ENCODE measurements at places on chromosomes 4 and X. TPM values are rescaled to one million over a fixed set of nuclear protein-coding genes. Genes with fewer than 3 reads are reported as not detected.

DNA sequence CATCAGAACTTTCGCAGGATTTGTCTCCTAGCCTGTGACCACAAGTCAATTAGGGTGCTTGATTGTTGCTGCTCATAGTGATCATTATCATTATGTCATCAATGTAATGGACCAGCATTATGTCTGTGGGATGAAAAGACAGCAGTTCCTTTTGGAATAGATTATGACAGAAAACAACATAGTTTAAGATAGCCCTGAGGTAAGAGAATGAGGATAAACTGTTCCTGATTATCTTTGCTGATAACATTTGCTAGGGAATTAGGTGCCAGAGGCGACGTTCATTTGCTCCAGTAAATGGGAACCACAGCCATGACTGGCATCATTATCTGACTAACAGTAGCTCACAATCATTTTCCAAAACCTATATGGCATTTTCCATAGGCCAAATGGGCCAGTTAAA lies 12.7 kb upstream of the THOC2 start:
- H3K36me3 ChIP-seq = no peaks in the 10 kb centered on the region
- H3K27me3 ChIP-seq = no peaks in the 10 kb centered on the region
- no peak for DNase-seq
- no peak overlapping the region for H3K27ac ChIP-seq
- H3K4me1 ChIP-seq = no peaks in the 10 kb centered on the region

- peaks cover 16% of the 10 kb centered on the region for H3K4me1 ChIP-seq
- no peak for DNase-seq
- no peaks in the 10 kb centered on the region for H3K27me3 ChIP-seq
- H3K4me3 ChIP-seq = no peak overlapping the region
Observed at GRCh38 chrX:120299928-120300327, 11.3 kb downstream of the TMEM255A start.

- no peaks in the 10 kb centered on the region for H3K36me3 ChIP-seq
- H3K27ac ChIP-seq = no peak overlapping the region
- DNase-seq = no peak
- no peaks in the 10 kb centered on the region for H3K27me3 ChIP-seq
Observed at GRCh38 chr4:5640096-5640495, 68.3 kb downstream of the EVC2 start.

GRCh38 chr4:93480452-93480851 lies 348.1 kb upstream of the ATOH1 start:
- H3K27me3 ChIP-seq = no peaks in the 10 kb centered on the region
- DNase-seq = no peak

GRCh38 chr4:140090215-140090731 lies 63.7 kb downstream of the MAML3 start:
- peaks cover 41% of the 10 kb centered on the region for H3K4me1 ChIP-seq
- H3K27me3 ChIP-seq = peaks cover 4% of the 10 kb centered on the region
- DNase-seq = no peak
- H3K36me3 ChIP-seq = no peaks in the 10 kb centered on the region
- no peak overlapping the region for H3K4me3 ChIP-seq

DNA sequence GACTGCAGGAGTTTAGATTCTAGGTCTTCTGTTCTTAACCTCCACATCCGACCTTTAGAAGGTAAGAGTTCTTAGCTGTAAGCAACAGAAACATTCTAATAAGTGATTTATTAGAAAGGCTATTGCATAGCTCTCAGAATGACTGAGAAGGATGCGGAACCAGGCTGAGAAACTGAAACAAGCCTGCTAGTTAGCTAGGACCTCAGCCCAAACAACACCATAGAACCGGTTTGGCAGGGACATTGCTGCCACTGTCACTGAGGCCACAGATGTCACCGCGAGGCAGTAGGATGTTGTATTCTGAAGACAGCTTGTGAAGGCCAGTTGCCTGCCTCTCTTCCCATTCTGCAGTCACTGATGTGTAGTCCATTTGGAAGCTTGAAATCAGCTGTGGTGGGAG lies 160.0 kb upstream of the ARX start:
- H3K4me3 ChIP-seq = no peak overlapping the region
- peaks cover 5% of the 10 kb centered on the region for H3K27me3 ChIP-seq
- no peaks in the 10 kb centered on the region for H3K36me3 ChIP-seq
- H3K27ac ChIP-seq = no peak overlapping the region
- no peak for DNase-seq

GRCh38 chr4:104447294-104447693 lies 47.4 kb downstream of the CXXC4 start:
- no peaks in the 10 kb centered on the region for H3K27me3 ChIP-seq
- H3K4me1 ChIP-seq = no peaks in the 10 kb centered on the region
- no peaks in the 10 kb centered on the region for H3K36me3 ChIP-seq
- no peak overlapping the region for H3K27ac ChIP-seq

- H3K27me3 ChIP-seq = peaks cover 37% of the 10 kb centered on the region
- H3K4me3 ChIP-seq = no peak overlapping the region
- H3K36me3 ChIP-seq = no peaks in the 10 kb centered on the region
- no peak overlapping the region for H3K27ac ChIP-seq
Observed at GRCh38 chrX:71910986-71911730, 513 bp downstream of the NHSL2 start.

DNA sequence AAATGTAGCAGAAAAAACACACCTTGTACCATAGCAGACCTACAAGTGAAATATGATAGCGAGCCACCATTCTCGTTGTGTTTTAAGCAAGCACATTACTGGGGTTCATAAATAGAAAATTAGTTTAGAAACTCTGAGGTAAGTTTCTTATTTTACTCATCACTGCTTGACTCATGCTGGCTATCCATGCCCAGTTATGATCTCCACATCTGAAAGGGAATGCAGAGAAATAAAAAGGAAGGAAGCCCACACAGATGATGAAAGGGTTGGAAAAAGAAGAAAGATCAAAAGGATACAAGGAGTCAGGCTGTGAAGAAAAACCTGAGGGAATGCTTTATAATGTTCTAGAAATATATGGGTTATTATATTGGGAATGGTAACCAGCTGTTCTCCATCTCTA lies 54.5 kb downstream of the CAMK2D start:
- H3K27me3 ChIP-seq = no peaks in the 10 kb centered on the region
- peaks cover 28% of the 10 kb centered on the region for H3K36me3 ChIP-seq
- H3K4me1 ChIP-seq = peaks cover 38% of the 10 kb centered on the region
- DNase-seq = no peak

GRCh38 chr4:150236626-150237025 lies 158.4 kb downstream of the DCLK2 start:
- H3K4me3 ChIP-seq = no peak overlapping the region
- no peaks in the 10 kb centered on the region for H3K36me3 ChIP-seq
- no peaks in the 10 kb centered on the region for H3K4me1 ChIP-seq
- DNase-seq = no peak

DNA sequence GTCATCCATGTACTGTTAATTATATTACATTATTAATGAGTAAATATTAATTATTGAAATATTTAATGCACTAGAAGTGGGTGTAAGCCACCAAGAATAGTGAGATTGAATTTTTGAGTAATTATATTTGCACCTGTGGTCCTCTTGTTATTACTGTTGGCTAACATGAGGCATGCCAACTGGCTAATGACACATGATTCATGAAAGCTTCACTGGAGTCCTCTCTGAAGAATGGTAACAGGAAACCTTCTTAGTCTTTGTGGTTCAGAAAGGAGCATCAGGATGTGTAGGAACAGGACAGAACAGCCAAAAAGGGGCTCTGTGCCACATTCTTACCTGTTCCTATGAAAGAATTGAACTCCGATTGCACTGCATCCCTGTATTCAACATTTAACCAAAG lies 65.2 kb downstream of the SLC4A4 start:
- no peak overlapping the region for H3K4me3 ChIP-seq
- no peak overlapping the region for H3K27ac ChIP-seq
- H3K4me1 ChIP-seq = no peaks in the 10 kb centered on the region
- no peaks in the 10 kb centered on the region for H3K27me3 ChIP-seq
- H3K36me3 ChIP-seq = no peaks in the 10 kb centered on the region
- no peak for DNase-seq

Gene FRMPD4
- total RNA-seq = not detected

Gene HPGD
- total RNA-seq = 2.5 TPM

Measured in activated CD4-positive, alpha-beta T cell treated with anti-CD3 and anti-CD28 coated beads for 36 hours (primary cell).